ENCODE measurements at places on chromosomes 16 and 17.

DNA sequence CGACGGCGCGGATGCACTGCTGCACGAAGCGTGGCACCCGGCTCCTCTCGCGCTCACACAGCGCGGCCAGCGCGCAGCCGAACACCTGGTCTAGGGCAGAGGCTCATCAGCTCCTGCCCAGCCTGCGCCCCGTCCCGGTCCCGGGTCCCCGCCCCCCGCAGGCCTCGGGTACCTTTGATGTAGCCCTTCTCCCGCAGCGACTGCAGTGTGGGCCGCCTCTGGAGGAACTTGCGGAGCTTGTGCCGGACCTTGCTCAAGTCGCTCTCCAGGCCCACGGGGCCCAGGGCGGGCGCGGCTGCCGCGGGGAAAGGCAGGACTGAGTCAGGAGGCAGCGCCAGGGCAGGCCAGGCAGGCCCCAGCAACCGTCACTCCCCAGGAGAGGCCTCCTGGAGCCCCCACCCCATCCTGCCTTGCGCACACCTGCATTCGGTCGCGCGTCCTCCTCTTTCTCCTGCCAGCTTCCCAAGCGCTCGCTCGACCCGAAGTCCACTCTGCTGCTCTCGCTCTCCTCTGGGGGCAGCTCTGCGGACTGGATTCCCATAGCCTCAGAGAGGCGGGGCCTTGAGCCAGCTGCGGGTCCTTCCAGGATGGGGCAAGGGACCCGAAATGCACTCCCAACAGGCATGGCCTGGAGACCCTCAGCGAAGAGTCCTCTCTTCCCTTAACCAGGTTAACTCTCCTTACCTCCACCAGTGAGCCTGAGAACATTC lies 36.0 kb downstream of the ARHGAP27 start:
- no peak for DNase-seq

- no peak for DNase-seq
These were observed 41.2 kb upstream of the HAPSTR1 start for GRCh38 chr16:9050102-9050830.

- DNase-seq, result no peak
These were observed 195.8 kb upstream of the GSE1 start for GRCh38 chr16:85417156-85417860.

- DNase-seq, result no peak
These were observed 9.5 kb downstream of the NATD1 start for GRCh38 chr17:21243516-21244303.

- DNase-seq, result no peak
These were observed 18.3 kb upstream of the CACNG4 start for GRCh38 chr17:66946251-66946650.

- DNase-seq, result no peak
These were observed 23.6 kb downstream of the SEZ6 start for GRCh38 chr17:28982131-28982793.

GRCh38 chr16:81627024-81627423 lies 152.1 kb upstream of the PLCG2 start:
- DNase-seq, result no peak

- DNase-seq, result no peak
These were observed 27.1 kb upstream of the LASP1NB start for GRCh38 chr17:38898291-38898679.

DNA sequence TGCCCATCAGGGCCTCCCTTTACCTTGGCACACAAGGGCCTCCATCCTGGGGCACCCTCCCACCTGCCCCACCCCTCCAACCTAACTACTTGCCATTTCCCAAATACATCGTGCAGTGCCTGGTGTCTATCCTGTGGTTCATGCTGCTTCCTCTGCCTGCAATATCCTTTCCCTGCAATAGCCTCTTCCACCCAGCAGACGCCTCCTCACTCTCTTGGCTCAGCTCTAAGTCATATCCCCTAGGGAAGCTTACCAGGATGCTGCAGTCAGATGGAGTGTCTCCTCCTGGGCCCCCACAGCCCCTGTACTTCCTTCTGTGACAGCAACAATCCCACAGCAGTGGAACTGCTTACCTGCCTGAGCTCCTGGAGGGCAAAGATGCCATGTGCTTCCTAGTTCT lies 36.7 kb downstream of the CCDC182 start:
- no peak for DNase-seq

DNA sequence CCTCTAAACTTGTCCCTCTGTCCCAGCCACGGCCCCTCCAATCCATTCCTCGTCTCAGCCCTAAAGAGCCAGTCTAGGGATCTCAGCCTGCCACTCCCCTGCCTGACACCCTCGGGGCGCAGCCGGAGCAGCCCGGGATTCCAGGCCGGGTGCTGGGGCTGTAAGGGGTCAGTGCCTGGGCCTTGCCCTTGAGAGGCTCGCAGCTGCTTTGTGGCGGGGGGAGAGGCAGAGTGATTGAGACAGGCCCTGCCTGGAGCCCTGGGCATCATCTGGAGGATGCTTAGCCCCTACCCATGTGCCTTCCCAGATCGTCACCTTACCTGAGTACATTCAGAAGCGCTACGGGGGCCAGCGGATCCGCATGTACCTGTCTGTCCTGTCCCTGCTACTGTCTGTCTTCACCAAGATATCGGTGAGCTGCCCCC lies 8.3 kb downstream of the SLC5A10 start:
- no peak for DNase-seq

DNA sequence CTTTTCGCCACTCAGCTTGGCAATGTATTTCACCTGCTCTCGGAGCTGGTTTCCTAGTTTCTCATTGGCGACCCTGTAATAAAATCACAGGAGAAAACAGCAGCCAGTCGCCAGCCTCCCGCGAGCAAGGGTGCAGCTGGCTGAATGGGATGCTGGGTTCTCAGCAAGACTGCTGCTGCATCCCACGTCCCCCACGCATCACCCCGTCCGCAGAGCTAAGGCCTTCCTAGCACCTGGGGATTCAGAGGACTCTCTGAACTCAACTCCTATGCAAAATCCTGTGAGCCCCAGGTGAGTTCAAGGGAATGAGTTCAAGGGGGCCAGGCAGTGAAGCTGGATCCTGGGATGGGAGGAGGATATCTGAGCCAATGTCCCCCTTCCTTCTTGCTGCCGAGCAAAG lies 29.3 kb downstream of the DHX38 start:
- no peak for DNase-seq

DNA sequence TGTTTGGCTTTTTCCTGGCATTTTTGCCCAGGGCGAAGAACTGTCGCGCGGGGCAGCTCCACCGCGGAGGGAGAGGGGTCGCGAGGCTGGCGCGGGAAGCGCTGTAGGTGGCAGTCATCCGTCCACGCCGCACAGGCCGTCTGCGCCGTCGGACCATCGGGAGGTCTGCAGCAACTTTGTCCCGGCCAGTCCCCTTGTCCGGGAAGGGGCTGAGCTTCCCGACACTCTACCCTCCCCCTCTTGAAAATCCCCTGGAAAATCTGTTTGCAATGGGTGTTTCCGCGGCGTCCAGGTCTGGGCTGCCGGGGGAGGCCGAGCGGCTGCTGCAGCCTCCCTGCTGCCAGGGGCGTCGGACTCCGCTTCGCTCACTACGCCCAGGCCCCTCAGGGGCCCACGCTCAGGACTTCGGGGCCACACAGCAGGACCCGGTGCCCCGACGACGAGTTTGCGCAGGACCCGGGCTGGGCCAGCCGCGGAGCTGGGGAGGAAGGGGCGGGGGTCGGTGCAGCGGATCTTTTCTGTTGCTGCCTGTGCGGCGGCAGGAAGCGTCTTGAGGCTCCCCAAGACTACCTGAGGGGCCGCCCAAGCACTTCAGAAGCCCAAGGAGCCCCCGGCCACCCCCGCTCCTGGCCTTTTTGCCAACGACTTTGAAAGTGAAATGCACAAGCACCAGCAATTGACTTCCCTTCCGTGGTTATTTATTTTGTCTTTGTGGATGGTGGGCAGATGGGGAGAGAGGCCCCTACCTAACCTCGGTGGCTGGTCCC lies 2.3 kb upstream of the CBX4 start:
- no peak for DNase-seq

GRCh38 chr17:16190703-16191360 lies 24.5 kb downstream of the NCOR1 start:
- DNase-seq, result no peak

GRCh38 chr17:11240841-11241610 lies at the start of gene SHISA6:
Gene SHISA6, plus strand, starts transcription at chr17:11241213.
- no peak for DNase-seq

- no peak for DNase-seq
These were observed 37.9 kb downstream of the HS3ST3A1 start for GRCh38 chr17:13563866-13564265.

- peak; percentile 48 for DNase-seq
These were observed 3.6 kb downstream of the PIEZO1 start for GRCh38 chr16:88781140-88782077.

DNA sequence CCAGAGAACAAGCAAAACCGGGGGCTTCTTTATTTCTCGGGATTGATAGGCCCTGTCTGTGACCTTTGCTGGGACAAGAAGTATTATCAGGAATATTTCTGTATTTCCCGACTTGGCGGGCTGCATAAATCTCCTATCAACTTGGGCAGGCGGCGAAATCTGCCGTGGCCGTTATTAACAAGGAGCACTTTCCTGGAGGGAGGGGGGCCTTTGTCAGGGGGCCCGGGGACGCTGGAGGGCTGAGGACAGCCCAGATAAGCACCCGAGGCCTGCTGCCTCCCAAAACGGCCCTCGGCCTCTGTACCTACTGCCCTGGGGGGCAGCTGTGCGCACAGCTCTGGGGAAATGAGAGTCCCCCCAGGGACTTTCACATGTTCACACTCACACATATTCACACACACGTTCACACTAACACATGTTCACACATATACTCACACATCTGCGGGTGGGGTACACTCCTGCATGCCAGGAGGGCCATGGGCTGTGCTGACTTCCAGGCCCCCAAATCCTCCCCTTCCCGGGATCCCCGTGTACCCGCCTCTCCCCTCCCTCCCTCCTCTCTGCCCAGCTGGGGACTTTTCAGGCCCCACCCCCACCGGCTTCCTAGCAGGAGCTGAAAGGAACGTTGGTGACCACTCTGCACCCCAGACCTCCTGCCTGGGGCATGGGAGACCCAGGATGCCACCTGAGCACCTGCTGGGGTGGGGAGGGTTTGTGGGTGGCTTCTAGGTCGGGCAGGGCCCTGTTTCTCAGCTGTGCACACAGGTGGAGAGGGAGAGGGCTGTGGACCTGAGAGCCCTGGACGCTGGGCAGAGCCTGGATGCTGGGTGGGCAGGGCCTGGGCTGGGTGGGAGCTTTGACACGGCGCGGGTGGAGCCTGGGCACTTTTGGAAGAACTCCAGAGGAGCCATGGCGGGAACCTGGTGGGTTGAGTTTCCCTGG lies 24.3 kb upstream of the GSE1 start:
- DNase-seq, result no peak

- DNase-seq, result no peak
These were observed 5.0 kb downstream of the RSPRY1 start for GRCh38 chr16:57191056-57191571.

GRCh38 chr17:53119773-53120172 lies 703.0 kb upstream of the KIF2B start:
- no peak for DNase-seq

DNA sequence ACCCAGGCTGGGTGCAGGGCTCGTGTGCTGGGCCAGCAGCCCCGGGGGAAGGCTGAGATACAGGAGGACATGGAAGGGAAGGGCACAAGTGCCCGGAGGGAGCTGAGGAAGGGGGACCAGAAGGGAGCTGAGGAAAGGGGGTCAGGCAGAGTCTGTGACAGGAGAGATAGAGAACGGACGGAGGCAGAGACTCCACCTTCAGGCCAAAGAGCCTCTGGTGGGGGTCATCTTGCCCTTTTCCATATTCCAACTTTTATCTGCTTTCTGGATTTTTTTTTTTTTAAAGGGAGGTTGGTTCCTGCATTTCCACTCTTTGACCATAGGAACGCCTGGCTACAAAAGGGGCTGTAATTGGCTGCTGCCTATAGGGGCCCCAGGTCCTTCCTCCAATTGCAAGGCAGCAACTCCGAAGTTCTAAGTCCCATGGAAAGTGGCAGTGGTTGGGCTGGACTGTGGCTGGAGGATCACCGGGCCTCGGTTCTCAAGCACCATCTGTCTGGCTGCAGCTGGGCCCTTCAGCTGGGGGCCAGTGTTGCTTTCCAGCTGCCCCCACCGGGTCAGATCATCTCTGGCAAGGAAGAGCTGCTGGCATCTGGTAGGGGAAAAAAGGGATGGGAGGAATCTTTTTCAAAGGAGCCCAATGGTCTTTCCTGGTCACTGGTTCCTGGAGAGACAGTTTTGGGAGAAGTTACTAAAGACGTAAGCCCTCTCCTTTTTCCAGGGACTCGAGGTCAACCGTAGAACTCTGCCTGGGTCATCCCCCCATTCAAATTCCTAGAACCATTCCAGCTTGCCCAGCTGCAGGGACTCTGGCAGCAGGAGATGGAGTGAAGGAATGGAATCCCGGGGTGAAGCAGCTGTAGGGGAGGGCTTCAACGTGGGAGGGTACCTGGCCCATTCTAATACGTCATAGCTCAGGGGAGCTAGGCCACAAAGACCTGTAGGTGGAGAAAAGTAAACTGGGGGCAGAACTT lies 13.1 kb upstream of the MRPS23 start:
- no peak for DNase-seq

GRCh38 chr16:18969855-18970240 lies 13.9 kb upstream of the TMC7 start:
- no peak for DNase-seq

DNA sequence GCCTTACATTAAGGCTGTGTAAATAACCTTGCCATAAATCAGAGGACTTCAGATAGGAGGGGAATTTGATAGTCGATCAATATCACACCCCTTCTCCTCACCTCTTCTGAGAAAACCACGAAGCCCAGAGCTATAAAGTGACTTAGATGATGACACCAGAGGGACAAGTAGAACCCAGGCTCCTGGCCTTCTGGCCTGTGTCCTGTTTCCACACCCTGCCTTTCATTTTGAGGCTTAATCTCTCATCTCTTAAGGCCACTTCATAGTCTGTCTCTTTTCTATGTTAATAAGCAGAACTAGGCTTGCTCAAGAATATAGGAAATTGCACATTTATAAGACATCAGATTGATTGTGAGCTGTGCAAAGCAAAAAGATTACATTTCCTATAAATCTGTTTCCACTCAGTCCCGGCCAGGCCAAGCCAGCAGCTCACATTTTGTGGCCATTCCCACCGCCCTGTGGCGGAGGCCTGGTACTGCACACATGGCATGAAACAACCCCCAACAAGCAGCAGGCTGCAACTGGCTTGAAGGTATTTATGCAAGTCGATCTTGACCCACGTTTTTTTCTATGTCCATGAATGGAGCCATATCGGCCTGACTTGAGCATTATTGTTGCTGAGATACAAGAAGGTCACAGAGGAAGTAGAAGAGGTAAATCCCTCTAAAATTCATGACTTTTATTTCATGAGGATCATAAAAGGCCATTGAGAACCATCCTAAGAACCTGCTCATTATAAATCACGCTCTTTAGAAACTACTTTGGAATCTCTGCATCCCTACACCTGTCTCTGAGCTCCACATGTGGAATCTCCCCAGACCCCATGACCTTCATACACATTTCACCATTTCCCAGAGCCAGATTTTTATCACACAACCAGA lies 93.7 kb downstream of the PMP22 start:
- DNase-seq, result no peak

DNA sequence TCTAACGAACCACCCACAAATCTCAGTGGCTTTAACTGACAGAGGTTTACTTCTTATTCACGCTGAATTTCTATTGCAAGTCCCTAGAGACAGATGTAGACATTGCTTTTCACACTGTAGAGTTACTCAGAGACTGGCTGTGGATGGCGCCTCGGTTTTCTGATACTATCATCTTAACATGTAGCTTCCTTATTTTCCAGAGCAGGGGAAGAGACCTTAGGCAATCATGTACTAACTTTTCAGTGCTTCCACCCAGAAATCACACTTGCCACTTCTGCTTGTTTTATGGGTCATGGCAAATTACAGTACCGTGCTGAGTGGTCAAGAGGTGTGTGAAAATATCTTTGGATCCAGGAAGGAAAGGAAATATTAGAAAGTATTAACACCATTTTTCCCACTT lies 65.4 kb downstream of the MAF start:
- DNase-seq, result no peak

- DNase-seq, result no peak
These were observed 1.7 kb downstream of the MYOCD start for GRCh38 chr17:12667299-12667958.

Measured in stimulated activated CD4-positive, alpha-beta T cell treated with anti-CD3 and anti-CD28 coated beads, TNF-alpha, amount 100 ng/mL, for 4 hours (primary cell).